Stimulated activated CD4-positive, alpha-beta T cell treated with anti-CD3 and anti-CD28 coated beads, Interleukin-1b, Interleukin-23, amount 100 ng/mL, for 1 hour (primary cell): ENCODE measurements at places on chromosomes 7 and 10.

GRCh38 chr7:140062528-140063299 lies at the start of gene PARP12:
Gene PARP12 (minus strand): TSS chr7:140062951. CDS start chr7:140062847, 104 bp downstream.
- peak; percentile 59 for DNase-seq

GRCh38 chr10:2980791-2981360 lies 86.5 kb upstream of the PFKP start:
- DNase-seq, result no peak

DNA sequence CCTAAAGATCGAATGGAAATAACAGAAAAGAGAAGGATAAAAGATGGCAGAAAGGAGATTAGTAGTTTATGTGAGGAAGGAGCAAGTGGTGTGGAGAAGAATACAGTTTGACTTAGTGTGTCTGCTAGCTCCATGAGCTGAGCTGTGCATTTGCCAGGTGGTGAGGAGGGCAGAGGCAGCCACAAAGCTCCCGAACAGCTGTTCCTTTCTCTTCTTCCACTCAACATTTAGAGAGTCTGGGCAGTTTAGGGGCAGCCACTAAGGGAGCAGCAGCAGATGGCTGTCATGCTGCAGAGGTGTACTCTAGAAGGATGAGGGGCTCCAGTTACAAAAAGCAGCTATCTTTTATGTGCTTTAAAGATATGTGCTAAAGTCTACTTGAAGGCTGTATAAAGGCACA lies 674.4 kb downstream of the GRM8 start:
- DNase-seq, result no peak

DNA sequence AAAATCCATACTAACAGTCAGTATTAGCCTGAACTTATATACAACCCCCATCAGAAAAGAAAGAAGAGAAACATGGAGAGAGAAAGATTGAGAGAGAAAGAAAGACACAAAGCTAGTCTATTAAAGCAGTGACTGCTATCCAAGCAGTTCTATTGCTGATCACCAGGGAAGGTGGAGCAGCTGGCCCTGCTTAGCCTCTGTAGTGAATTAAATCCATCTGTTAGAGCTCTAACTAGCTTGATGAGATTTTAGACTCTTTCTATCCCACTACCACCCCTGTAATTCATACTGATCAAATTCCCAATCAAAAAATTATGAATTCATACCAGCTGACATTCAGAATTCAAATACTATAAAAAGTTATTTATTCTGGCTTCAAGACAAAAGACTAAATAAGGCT lies 486.0 kb upstream of the LRRN3 start:
- no peak for DNase-seq

GRCh38 chr7:100896732-100897608 lies 1.3 kb upstream of the ACHE start:
- DNase-seq, result peak; percentile 59

- DNase-seq, result no peak
Observed at GRCh38 chr7:158958618-158959017, 102.3 kb downstream of the DYNC2I1 start.

- DNase-seq, result no peak
Observed at GRCh38 chr7:116251675-116252074, 41.3 kb downstream of the TES start.

DNA sequence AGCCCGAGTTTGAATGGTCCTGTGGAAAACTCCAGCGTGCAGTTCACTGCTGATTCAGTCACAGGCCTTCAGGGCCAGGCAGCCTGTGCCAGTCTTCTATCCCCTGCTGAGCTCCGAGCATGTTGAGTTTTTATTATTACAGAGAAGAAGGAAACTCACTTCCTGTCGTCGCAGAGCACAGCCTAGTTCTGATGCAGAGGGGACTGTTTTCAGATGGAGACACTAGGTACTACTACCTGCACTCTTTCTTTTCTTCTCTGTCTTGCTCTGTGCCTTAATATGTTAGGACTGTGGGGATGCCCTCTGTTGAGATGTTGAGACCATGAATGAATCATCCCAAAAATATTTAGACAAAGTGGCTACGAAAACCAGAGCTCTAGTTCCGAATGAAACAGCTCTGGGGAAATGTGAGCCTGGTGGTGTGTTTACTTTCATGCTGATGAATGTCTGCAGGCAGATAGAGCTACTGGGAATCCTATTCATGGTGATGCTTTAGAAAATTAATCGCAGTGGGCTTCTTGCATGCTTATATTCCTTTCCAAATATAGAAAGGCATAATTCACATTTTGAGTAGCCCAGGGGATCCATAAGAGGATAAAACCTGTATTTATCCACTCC lies 29.6 kb downstream of the CASP7 start:
- no peak for DNase-seq

GRCh38 chr7:86926732-86927131 lies 132.7 kb downstream of the ELAPOR2 start:
- DNase-seq, result no peak

GRCh38 chr10:1249142-1249920 lies 193.1 kb downstream of the WDR37 start:
- DNase-seq, result no peak

DNA sequence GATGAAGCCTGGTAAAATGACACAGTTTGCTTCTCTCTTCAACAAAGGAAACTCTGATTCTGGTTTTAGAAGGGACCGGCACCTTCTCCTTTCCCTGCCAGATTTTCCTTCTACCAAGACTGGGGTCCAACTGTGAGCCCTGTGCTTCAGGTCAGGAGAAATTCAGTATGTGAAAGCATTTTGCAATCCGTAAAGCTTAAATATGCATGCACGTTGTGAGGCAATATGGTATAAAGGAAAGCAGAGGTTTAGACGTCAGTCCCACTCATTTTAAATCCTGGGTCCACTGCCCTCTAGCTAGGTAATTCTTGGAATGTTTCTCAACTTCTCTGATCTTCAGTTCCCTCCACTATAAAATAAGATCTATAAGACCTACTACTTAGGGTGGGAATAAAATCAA lies 359.0 kb upstream of the NPSR1 start:
- DNase-seq, result no peak

DNA sequence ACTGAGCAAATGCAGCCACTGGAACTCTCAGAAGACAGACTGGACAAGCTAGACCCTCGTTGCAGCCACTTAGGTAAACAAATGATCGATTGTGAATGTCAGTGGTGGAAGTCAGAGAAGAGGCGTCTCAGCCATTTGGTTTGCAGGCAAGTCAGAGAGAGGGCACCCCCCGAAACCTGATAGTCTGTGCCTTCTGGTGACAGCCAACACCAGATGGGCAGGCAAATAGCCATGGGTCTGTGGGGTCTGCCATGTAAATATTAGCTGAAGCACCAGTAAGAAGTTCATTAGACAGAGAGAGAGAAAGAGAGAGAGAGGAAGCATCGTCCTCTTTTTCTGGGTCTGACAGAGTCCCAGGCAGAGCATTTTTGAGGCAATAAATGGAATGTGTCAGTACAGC lies 5.4 kb downstream of the PPP1R17 start:
- no peak for DNase-seq
